GM23338 (cell line): ENCODE measurements at places on chromosomes 7 and 10.
A peak's percentile ranks its signal among the peaks of the same experiment; 100 is the strongest.

DNA sequence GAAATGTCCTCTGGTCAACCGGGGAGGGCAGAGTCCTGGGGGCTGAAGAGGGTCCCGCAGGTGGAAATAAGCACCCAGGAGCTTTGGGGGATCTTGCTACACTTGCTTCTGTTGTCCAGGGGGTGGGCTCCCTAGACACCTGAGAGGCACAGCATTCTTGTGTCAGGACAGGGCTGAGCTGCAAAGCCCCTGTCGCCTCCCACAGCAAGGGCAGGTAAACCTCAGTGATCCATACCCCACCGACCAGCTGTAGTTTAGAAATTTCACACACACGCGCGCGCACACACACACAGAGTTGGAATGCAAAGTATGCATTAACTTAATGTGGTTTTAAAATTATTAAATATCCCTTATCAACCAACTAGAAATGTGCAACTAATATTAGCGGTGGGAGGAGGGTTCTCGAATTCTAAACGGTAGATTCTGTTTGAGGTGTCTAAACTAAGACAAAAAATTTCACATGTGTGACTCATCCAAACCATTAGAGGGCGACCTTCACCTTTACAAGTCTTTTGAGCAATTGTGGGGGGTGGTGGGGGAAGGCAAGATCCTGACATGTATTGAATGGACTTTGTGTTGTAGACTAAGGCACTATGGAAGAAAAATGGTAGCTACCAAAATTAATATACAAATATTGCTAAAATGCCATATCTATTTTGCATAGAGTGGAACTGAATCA is 34.3 kb upstream of the PTF1A start:
- DNase-seq: peak; percentile 87

DNA sequence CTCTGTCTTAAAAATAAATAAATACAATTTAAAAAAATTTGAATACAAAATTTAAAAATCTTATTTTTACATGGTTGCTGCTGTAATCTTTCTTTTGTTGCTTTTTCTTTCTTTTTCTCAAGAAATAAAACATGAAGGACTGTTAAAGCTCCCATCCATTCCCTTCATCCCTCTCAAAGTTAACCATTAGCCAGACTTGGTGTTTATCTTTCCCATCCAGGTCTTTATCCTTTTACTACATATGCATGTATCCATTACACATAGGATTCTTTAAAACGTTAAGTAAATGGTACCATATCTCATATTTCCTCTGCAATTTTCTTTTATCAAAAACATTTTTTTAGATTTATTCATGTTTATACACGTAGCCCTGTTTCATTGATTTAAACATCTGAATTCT is 70.1 kb downstream of the CREB3L2 start:
- DNase-seq: no peak

DNA sequence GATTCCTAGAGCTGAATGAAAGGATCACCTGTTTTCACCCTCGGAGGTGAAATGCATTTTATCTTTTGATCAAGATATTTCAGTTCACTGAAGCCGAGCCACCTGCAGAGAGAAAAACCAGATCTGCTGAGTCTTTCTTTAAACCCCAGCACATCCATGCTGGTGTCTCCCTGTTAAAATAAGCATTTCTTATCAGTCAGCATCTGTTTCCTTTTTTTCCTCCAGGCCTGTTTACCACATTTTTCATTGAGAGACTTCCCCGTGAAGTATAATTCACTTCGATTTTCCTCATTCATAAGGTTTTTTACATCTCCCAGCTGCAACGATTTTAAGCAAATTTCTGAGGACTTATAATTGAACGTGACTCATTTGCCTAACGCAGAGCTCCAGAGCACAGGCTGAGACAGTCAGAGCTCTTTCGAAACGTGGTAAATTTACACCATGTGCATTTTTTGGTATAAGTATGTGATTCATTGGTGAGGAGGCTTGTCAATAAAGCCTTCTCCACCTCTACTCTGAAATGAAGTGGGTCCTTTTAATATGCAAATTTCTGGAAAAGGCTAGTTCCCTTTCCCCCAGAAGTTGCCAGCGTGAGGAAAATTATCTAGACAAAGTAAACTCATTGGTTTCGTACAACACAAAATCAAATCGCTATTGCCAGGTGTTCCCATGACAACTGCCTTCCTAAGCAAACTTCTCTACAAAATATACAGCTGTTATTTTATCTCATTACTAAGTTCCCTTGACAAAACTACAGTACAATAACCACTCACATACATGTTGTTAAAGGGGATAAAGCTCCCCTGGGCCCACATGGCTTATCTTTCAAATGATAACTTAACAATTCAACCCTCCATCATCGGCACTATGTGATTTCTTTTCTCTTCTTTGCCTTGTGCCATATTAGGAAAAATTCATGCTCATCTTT is 374.8 kb upstream of the AKR1E2 start:
- peak; percentile 18 for DNase-seq

DNA sequence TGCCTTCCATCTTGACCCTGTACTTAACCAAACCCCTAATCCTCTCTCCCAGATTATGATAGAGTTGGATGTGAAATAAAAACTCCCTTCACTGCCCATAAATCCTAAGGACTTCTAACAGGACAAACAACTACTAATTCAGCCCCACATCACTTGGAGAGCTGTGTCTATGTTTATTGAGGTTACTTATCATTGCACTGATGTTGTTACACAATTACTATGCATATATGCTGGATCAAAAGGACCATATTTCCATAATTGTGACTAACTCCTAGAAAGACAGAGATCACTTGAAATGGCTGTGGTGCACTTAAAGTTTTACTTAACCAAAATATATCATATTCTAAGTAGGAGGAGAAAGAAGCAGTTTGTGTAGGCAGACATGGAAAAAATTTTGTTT is 144.9 kb upstream of the AGK start:
- no peak for DNase-seq

DNA sequence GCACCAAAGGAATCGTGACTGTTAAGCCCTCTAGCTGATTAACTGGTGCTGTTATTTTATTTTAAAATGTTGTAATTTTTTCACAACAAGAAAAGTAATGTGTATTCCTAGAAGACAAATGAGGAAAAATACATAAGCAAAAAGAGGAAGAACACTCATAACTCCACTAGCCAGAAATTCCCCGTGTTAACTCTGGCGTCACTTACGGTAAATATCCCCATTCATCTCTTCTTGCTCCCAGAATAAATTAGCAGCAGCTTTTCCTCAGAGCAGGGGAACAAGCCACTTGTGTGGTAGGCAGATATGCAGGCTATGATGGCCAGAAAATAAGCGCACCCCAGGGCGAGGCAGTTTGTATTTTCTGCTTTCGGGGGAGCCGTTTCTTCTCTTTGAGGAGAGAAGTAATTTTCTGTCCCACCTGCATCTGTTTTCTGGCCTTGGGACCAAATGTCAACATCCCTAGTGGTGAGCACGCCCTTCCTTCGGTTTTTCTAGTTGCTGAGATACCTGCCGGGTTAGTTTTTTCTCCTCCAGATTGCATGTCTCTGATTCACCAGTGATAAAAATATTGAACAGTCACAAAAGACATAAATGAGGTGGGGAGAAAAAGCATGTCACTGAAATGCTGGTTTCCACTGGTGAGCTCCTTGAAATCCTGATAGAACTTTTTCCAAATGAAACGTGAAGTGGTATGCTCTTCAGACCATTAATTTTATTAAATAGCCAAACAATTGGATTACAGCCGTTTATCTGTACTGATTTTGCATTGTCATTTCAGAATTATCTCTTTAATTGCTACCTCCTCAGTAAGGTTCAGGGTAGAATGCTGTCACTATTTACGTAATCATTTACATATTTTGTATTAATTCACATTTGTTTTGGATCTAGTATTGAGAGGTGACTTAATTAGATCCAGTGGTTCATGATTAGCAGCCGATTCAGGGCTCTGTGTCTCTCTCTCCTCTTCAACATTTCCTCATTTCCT is 268.1 kb downstream of the CAMK1D start:
- DNase-seq: no peak

GRCh38 chr10:45660876-45661411 is 11.6 kb downstream of the ZFAND4 start:
- peak; percentile 65 for DNase-seq

DNA sequence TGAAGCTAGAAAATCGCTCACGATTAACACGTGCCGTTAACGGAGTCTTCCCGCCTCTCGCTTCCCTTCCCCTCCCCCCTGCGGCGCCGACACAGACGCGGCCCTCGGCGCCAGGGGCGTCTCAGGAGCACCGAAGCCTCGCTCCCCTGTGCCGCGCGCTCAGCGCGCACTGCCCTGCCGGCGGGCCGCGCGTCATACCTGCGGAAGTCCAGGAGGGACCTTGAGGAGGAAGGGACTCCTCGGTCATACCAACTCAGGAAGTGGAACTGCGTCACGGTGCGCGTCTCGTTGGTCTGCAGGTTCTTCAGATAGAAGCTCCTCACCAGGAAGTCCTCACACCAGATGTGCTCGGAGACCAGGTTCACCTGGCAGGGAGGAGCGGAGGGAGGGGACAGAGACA is 239.6 kb downstream of the DNAJB6 start:
- no peak for DNase-seq

- no peak for DNase-seq
These were observed 851.3 kb downstream of the GRID1 start for GRCh38 chr10:85515316-85515715.

GRCh38 chr10:45370202-45370955 is 3.6 kb upstream of the ALOX5 start:
- no peak for DNase-seq

- DNase-seq: no peak
These were observed 174.1 kb upstream of the BET1 start for GRCh38 chr7:94178230-94178629.

DNA sequence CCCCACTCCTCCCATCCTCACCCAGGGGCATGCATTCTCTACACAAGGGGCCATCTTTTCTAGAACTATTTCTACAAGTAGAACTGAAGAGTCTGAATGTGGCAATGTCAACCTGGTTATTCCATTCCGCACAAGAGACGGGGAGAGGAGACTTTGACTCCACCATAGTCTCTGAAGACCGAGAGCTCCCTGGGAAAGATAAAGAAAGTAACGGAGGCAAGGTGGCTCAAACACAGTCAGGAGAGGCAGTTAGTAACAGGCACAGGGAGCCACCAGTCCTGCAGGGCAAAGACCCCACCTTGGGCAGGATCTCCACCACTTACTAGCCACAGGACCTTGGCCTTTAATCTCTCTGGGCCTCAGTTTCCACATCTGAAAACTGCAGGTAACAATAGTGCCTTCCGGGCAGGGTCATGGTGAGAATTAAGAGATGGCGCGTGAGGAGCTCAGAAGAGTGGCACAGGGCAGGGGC is 100.3 kb downstream of the TNS3 start:
- DNase-seq: no peak

DNA sequence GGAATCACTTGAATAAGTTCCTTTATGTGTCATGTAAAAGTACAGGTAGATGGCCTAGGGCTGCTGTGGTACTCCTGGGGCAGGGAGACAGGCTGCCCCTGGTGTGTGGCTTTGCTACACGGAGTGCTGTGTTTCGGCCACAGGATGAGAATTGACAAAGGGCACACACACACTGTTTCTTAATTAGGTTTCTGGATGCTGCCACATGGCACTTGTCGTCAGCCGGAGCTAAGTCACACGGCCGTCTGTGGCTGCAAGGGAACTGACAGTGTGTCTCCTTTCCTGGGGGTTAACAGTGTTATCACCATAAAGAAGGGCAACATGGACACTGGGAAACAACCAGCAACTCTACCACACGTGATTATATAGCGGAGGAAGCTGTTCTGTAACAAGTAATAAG is 55.7 kb upstream of the CREB5 start:
- no peak for DNase-seq

GRCh38 chr7:134098072-134098471 is 29.1 kb upstream of the LRGUK start:
- DNase-seq: no peak

DNA sequence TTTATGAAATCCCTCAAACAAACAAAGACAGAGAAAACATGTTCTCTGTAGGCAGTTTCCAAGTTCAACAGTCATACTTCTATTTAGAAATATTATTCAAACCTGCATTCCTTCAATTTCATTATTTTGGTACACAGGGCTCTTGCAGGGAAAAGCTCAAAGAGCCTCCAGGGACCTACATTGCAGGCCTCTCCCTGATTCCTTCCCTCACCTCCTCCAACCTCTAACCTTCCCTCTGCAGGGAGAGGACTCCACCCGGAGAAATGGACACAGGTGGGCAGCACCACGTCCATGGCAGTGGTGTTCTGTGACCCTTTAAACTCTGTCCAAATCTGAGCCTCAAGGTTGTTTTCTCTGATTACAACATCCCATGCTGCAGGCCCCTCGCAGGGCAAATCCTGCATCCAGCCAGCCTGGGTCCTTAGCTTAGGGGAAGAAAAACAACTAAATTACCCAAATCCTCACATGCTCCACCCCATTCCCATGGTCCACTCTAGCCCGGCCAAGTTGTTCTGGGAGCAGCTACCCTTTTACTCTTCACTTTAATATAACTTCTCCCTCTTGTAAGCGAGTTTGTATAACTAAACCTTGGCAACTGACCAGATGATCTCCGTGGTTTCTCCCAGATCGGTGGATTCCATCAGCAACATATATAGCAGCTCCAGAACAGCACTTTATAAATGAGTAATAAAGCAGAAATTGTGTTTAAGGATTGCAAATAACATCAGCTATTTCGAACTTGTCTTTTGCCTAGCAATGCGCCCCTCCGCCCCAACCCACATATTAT is 129.8 kb downstream of the CUBN start:
- DNase-seq: no peak

GRCh38 chr7:151012911-151013347 is 11.4 kb downstream of the ATG9B start:
- DNase-seq: peak; percentile 88

GRCh38 chr10:3838460-3839437 is 53.7 kb upstream of the KLF6 start:
- DNase-seq: no peak

- DNase-seq: no peak
These were observed 65.5 kb downstream of the ASB13 start for GRCh38 chr10:5600908-5601307.

- no peak for DNase-seq
These were observed 239.5 kb downstream of the REEP3 start for GRCh38 chr10:63760708-63761047.

- no peak for DNase-seq
These were observed 355.3 kb downstream of the PRPF18 start for GRCh38 chr10:13942035-13942434.

DNA sequence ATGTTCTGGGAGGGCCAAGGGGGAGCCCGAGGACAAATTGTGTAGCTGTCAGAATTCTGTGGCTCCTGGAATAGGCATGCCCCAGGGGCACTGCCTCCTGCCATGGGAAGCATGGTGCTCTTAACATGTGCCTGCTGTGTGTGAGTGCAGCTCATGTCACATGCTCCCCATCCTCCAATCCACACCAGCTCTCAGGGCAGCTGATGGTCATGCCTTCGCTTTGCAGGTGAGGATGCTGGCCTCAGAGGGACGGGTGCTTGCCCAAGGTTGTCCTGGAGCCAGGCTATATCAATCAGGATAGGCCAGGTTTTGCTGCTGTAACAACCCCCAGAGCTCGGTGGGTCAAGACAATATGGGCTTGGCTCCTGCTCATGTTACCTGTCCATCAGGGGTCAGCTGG is 303.4 kb downstream of the RPS24 start:
- DNase-seq: no peak

DNA sequence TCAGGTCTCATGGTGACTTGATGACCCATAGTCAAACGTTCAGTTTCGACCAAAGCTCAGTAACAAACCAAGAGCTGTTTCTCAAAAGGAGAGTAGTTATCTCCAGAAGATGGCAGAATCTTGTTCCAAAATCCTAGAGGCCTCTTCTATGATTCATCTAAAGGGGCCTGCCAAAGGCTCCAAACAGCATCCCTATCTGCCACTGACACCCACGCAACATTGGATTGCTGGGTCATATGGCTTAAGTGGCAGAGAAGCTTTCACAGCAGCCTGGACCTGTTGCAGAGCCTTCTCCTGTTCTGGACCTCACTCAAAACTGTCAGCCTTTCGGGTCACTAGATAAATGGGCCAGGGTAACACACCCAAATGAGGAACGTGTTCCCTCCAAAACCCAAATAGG is 54.0 kb upstream of the LRRC18 start:
- DNase-seq: no peak
